ENCODE measurements at places on chromosomes 6 and 20. TPM values are rescaled to one million over a fixed set of nuclear protein-coding genes. Genes with fewer than 3 reads are reported as not detected.

GRCh38 chr6:167668019-167668753, 158.5 kb upstream of the AFDN start:
- DNase-seq: peak; percentile 37

DNA sequence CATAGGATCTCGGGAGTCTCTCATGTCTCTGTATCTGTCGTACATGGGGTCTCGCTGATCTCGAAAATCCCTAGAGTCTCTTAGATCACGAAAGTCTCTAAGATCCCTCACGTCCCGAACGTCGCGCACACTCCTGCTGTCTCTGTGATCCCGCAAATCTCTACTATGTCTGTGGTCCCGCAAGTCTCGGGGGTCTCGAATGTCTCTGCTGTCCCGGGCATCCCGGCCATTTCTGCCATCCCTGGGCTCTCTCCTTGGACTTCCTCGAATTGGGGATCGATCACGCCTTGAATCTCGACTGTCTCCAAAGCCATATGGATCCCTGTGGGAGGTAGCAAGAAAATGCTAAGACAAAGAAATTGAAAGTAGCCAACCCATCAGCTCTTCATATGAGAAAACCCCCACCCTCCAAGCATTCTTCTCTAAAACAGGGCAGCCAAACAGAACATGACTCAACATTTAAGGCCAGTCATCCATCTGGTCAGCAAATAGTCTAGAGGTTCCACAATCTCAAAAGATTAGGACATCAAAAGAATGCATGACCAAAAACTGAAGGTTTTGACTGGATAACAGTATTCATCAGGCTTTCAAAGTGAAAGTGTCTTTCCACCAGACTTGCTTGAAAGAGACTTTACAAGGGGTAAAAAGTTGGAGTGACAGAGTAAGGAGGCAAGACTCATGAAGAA, 19.4 kb downstream of the NCOA5 start:
- no peak for DNase-seq

SF3B5 gene
- total RNA-seq: 132 TPM

HTR1E gene
- not detected for total RNA-seq

DNA sequence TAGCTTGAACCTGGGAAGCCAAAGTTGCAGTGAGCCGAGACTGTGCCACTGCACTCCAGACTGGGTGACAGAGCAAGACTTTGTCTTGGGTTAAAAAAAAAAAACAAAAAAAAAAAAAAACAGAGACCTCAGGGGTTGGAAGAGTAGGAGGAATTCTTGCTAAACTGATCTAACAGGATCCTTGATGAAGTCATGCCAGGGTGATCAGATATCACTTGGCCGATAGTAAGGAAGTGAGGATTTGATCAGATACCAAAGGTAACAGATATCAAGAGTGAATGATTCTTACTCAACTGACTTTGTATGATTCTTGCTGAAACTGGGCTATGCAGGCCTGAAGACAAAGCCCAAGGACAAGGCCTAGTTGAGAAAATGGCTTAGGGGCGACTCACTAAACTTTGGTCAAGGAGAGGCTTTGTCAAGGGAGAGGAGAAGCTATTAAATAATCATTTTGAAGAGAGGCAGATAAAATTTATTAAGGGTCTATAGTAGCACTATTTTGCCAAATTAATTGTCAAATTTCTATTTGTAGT, 624.7 kb downstream of the UTRN start:
- no peak for DNase-seq

GMPR gene
- total RNA-seq: 5.1 TPM

- DNase-seq: no peak
Measured at GRCh38 chr6:167533851-167534250, 209.0 kb downstream of the TTLL2 start.

HMGN4 gene
- 69.6 TPM for total RNA-seq

DNA sequence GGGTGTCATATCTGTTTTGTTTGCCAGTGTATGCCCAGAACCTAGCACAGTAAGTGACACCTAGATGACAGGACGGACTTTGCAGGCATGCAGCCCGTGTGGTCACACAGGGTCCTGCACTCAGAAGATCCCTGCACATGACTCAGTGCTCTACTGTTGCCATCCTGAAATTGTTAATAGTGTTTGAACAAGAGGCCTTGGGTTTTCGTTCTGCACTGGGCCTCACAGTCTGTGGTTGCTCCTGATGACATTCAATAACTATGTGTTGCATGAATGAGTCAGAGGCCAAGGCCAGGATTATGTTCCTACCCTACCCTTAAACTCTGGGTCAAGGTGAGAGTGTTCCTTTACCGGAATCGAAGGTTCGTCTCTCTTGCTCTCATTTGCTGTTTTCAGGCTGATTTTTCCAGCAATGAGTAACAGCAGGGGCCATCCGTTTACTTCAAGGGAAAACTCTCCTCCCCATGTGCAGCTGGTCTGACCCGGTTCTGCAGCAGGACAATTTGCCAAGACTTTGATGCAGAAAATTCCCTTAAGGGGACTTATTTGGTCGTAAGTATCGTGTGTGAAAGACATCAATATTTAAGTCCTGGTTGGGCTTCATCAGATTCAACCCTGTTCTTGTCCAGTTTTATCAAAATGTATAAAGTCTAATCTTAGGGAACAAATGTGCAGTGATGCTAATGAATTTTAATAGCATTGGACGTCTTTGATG, 13.0 kb upstream of the PFDN4 start:
- no peak for DNase-seq

GRCh38 chr6:27547157-27548075, 74.5 kb upstream of the ZNF184 start:
- DNase-seq: no peak

PPP1R16B gene
- 11.1 TPM for total RNA-seq

GRCh38 chr20:32585586-32586127, 524 bp upstream of the NOL4L start:
- no peak for DNase-seq

GRCh38 chr20:51710361-51710894, 57.8 kb downstream of the ATP9A start:
- DNase-seq: no peak

- peak; percentile 18 for DNase-seq
Measured at GRCh38 chr20:34110745-34111641, 1.1 kb downstream of the EIF2S2 start.

- DNase-seq: peak; percentile 59
Measured at GRCh38 chr6:14799928-14800327, 445.9 kb upstream of the JARID2 start.

DNA sequence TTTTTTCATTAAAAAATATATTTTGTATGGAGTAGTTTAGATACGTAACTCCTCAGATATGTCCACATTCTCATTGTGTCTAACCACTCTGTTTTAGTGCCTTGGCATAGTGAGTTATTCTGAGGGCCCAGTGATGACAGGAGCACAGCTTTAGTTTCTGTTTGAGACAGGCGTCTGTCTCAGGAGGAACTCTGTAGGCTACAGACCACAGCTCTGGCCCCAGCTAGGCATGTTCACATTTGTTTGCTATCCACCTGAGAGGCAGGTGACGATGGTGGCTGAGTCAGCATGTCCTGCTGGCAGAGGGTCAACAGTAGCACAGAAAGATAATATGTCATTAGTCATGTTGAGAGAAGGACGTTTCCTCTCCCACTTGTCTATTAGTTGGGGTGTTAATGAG, 16.3 kb downstream of the LRRC1 start:
- peak; percentile 69 for DNase-seq

MICA gene
- total RNA-seq: 45.3 TPM

OOEP gene
- total RNA-seq: not detected

GRCh38 chr6:63352069-63352543, 32.3 kb upstream of the LGSN start:
- no peak for DNase-seq

HLA-DPB1 gene
- total RNA-seq: 10.0 TPM

CCND3 gene
- total RNA-seq: 178 TPM

ANKEF1 gene
- total RNA-seq: 0.60 TPM

DNA sequence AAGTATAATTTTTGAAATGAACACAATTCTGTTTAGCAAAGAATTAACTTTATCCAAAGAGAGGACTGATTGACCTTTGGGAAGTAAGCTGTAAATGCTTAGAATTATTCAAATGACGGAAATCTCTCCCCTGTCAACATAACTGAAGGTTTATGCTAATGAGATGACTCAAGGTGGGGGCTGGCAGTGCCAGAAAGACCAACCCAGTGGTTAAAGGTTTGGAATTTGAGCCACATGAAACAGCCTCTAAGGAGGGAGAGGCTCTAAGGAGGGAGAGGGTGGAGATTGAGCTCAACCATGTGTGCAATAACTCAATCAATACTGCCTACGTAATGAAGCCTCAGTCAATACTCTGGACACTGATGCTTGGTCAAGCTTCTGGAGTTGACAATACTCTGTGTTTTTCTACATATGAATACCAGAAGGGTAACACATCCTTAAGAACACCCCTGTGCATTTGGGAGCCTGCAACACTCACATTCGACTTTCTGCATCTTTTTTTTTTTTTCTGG, 123.4 kb upstream of the TENT5A start:
- no peak for DNase-seq

GRCh38 chr6:17057322-17057721, 44.5 kb upstream of the STMND1 start:
- no peak for DNase-seq

THEMIS gene
- 1.1 TPM for total RNA-seq

GRCh38 chr20:40763646-40764295, 74.7 kb upstream of the MAFB start:
- no peak for DNase-seq

- no peak for DNase-seq
Measured at GRCh38 chr20:33177866-33178265, 9.9 kb downstream of the BPIFA2 start.

EMILIN3 gene
- 1.1 TPM for total RNA-seq

GRCh38 chr6:101879782-101880181, 486.3 kb downstream of the GRIK2 start:
- no peak for DNase-seq

DNA sequence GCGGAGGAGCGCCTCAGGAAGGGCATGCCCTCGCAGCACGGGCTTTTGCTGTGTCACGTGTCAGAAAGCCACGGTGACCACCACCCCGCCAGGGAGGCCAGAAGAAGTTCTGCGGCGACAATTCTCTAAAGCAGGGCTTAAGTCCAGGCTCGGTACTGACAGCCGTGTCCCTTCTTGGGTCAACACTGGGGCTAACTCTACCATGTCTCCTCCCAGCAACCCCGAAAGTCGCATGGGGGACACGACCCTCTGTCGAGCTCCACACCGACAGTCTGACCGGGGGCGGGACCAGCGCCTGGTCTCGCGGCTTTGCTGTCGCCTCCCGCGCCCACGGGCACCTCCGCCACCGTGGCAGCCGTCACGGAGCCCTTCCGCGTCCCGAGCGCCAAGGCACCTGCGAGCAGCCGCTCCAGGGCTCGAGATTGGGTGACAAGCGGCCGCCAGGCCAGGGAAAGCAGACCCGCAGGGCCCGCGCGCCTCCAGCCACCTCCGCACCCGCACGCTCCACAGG, 534 bp downstream of the NANP start:
- DNase-seq: peak; percentile 51

DNA sequence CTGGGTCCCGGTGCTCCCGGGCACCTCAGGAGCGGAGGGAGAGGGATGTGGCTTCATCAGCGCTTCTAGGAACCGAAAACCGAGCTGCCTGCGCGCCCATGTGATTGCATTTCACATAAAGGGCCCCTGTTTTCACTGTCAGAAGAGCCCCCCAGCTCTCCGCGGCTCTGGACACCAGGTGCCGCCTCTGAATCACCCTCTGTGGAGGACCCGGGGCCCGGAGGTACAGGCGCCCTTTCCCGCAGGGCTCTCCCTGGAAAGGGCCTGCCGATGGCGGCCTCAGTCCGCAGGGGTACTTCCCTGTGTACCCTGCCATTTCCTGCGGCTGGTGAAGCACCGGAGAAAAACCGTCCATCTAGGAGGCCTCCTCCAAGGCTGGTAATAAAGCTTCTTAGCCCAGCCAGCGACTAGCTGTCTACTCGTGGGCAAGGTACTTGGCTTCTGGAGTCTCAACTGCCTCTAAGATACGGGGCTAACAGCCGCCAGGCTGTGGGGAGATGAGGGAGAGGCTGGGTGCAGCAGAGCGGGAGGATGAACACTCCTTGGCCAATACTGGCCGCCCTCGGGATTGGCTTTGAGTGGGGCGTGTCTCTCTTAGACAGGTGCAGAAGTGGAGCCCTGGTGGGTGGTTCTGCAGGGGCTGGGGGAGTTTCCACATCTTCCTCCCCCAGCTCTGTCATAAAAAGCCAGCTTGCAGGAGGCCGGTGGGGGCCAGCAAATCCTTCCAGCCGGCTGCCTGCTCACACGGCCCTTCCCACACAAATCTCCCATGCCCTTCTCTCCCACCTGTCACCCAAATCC, 1.6 kb downstream of the PPP1R16B start:
- peak; percentile 36 for DNase-seq

- DNase-seq: peak; percentile 67
Measured at GRCh38 chr6:157235600-157236039, 87.7 kb downstream of the TMEM242 start.

- no peak for DNase-seq
Measured at GRCh38 chr6:116363759-116364158, 7.0 kb upstream of the DSE start.

All from transverse colon (tissue), 4 donors.